ENCODE measurements at places on chromosomes 3 and 15.

GRCh38 chr3:157918402-157918801, 187.8 kb downstream of the SHOX2 start:
- no peak for DNase-seq

DNA sequence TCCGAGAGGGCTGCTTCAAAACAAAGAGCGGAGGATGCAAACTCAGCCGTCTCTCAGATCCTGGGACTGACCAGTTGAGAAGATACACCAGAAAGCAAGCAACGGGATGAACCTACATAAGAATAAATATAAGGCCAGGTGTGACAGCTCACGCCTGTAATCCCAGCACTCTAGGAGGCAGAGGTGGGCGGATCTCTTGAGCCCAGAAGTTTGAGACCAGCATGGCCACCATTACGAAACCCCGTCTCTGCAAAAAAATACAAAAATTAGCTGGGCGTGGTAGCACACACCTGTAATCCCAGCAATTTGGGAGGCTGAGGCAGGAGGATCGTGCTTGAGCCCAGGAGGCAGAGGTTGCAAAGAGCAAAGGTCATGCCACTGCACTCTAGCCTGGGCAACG, 31.7 kb downstream of the RBPMS2 start:
- DNase-seq, result no peak

- DNase-seq, result no peak
Measured at GRCh38 chr3:64133272-64133671, 92.0 kb downstream of the PRICKLE2 start.

GRCh38 chr3:12719541-12719940, 39.5 kb downstream of the TMEM40 start:
- no peak for DNase-seq

DNA sequence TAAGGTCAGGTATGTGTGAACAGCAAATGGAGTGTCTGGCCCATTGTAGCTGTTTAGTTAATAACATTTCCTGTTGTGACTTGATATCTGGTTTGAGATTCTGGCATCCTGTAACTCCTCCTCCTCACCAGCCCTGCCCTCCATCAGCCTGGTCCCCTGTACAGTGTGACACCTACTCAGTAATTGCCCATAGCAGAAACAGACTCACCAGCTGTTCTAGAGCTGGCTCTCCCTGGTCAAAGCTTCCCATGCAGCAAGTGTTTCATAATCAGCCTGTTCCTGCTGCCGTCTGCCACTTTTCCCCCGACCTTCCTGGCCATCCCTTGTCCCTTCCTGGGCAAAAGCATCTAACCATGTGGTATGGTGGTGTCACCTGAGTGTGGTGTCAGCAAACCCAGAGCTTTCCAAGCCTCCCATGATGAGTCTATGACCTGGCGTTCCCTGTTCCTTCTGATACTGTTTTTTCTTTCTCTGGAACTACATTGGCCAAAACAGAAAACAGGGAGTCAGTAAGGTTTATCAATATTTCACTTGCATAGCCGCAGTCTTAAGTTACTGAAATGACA, 55.4 kb downstream of the B3GALNT1 start:
- no peak for DNase-seq

DNA sequence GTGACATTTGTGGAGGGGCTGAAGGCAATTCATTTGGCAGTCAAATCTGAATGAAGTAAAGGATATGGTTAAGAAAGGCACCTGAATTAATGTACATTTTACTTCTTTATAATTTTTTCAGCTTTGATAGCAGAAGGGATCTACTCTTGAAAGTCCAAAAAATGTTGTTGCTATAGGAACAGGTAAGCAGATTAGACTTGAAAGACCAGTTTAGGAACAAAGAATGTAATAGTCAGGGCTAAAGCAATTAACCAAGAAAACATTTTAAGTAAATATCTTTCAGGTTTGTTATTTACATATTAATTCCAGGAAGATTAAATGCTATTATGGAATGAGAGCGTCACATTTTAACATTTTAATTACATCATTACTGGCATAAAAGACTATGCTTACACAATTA, 1.1 kb downstream of the ATP13A4 start:
- DNase-seq, result no peak

GRCh38 chr15:61032600-61033286, 196.4 kb downstream of the RORA start:
- DNase-seq, result no peak

DNA sequence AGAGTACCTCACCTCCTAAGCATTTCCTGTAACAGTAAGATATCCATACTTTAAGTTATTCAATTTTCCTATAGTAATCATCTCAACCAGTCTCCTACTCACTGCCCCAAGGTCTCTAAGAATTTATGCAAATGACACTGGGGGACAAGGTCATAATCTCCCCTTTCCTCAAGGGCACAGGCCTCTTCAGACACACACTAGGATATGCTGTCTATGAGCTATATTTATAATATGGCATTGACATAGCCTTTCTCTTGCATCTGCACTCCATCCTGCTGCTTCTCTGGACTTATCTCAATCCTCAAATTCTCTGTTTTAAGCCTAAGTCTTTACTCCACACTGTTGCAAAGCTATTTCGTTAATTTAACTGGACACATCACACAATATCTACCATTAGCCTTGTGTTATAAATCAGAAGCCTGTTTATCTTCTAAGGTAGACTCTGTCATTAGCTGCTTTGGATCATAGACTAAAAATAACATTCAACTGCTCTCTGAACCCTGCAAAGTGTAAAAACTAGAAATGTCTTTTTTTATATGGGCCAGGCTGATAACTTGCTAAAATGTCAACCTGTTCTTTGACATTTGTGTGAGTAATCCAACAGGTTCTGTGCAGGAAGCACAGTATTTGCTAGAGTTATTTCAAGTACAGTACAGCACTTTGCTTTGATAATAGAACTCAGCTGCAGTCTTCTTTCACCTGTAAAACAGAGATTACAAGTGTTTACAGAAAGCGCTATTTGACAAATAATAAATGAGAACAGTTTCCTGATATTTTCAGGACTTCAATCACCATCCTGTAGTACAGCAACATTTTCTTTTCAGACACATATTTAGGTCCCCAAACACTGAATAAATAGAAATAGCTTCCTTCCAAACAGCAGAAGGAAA, 17.8 kb upstream of the SEC62 start:
- no peak for DNase-seq

All from CD4-positive, alpha-beta T cell treated with Interleukin-4 for 4 hours (primary cell).